H9 (cell line): ENCODE measurements at places on chromosomes 7 and 10. TPM values are rescaled to one million over a fixed set of nuclear protein-coding genes. Genes with fewer than 3 reads are reported as not detected.

DNA sequence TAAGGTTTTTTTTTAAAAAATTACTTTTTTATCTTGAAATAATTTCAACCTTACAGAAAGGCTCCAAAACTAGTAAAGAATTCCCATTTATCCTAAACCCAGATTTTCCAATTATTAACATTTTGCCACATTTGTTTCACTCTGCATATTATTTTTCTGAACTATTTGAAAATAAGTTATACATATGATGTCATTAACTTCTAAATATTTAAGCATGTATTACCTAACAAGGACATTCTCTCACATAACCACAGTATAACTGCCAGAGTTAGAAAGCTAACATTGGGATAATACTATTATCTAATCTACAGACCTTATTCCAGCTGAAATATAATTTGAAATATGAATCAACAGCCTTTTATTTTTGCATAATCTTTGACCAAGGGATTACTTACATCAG lies 65.8 kb downstream of the SLC18A2 start:
- DNase-seq: no peak

GRCh38 chr7:36567699-36568451 lies 156.4 kb downstream of the AOAH start:
- no peak for DNase-seq

The TCERG1L gene
- 3.3 and 3.5 TPM in 2 replicates for total RNA-seq

GRCh38 chr7:117950601-117951260 lies 77.5 kb upstream of the CTTNBP2 start:
- DNase-seq: no peak

GRCh38 chr7:11714676-11715075 lies 117.3 kb downstream of the THSD7A start:
- DNase-seq: no peak

GRCh38 chr10:4514445-4515108 lies 311.4 kb upstream of the AKR1E2 start:
- no peak for DNase-seq
